NCI-H1436 treated with DMSO at 0.1 percent for 48 hours (cell line): ENCODE measurements at places on chromosomes 12 and 14.

DNA sequence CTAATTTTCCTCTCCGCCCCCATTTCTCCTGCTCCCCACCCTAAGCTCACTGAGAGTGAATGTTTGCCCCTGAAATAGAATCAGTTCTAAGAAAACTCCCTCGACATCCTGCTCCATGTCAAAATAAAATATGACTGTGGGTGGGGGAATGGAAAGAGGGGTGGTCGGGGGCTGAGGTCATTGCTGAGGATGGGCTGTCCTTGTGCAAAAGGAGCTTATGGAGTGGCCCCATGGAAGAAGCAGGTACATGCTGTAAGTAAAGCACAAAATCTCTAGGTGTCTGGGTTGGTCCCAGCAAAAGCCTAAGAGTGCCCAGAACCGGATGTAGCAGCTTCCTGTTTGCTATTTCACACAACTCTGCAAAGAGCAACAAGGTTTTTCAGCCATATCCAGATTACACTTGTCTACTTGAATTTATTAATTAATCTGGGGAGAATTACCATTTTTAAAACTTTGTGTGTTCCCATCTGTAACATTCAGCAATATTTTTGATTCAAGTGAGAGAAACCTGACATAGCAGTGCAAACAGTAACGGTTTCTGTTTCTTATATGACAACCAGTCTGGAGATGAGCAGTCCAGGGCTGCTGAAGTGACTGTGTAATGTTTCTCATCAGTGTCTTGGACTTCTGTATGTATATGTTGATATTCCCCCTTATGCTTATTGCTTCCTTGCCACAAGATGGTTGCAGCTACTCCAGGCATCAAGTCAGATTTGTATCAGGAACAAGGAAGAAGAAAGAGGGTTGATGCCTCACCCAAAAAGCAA is 40.4 kb upstream of the GZMB start:
- DNase-seq = no peak

- DNase-seq = no peak
These were observed 93.0 kb downstream of the ACTN1 start for GRCh38 chr14:68886109-68886434.

GRCh38 chr12:47954467-47955045 is 8.8 kb upstream of the TMEM106C start:
- DNase-seq = no peak

DNA sequence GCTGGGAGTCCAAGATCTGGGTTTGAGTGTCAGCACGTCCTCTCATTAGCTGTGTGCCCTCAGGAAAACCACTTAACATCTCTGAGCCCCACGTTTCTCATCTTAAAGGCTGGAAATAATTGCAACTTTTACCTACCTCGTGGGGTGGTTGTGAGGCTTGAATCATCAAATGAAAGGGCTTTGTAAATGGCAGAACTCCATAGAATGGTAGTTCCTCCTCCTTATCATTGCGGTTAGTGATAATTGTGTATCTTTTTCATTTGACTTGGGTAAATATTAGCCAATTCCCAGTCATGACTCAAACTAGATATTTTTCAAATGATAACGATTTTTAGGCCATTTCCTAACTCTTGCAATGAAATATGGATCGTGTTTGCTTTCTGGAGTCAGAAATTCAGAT is 205.5 kb downstream of the CHST11 start:
- no peak for DNase-seq

GRCh38 chr12:13095266-13095995 is 8.0 kb downstream of the GSG1 start:
- no peak for DNase-seq

DNA sequence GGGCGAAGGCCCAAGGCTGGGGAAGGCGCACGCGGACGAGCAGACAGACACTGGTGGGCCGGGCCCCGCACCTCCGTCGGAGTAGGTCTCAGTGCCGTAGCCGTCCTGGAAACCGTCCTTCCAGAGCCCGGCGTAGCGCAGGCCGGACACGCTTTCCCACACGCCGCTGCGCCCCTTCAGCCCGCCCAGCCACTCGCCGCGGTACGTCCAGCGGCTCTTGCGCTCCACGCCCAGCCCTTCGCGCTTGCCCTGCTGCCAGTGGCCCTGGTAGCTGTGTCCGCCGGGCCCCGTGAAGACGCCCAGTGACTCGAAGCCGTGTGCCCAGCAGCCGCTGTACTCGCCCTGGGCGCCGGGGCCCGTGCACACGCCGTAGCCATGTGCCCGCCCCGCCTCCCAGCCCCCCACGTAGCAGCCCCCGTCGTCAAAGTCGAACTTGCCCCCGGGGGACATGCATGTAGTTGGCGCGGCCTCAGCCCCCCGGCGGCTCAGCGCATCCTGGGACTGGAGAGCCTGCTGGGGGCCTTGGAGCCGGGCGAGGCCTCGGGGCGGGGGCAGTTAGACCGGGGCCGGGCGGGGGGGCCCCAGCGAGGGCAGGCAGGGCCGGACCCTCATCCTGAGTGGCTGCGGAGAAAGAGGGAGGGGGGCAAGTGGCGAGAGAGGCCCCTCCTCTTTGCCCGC is 1.4 kb downstream of the JPH4 start:
- no peak for DNase-seq

DNA sequence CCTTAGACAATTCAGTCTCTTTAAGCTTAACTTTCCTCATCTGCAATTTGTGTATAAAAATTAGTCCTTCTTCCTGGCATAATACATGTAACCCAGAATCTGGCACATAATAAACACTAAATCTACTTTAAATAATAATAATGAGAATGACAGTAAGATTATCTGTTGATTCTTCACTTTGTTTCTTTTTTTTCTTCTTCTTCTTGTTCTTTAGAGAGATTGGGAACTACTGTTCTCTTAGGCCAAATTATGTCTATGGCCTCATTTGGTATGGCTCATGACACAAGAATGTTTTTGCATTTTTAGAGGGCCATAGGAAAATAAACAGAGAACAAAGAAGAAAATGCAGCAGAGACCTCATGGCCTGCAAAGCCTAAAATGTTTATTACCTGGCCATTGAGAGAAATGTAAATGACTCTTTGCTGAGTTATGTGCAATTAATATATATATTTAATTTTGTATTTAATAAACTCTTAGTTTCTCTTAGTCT is 275.8 kb downstream of the SLC6A15 start:
- no peak for DNase-seq

GRCh38 chr12:23536293-23536692 is 413.2 kb downstream of the SOX5 start:
- peak; percentile 93 for DNase-seq

GRCh38 chr12:71029302-71029701 is 108.8 kb upstream of the PTPRR start:
- DNase-seq = no peak

DNA sequence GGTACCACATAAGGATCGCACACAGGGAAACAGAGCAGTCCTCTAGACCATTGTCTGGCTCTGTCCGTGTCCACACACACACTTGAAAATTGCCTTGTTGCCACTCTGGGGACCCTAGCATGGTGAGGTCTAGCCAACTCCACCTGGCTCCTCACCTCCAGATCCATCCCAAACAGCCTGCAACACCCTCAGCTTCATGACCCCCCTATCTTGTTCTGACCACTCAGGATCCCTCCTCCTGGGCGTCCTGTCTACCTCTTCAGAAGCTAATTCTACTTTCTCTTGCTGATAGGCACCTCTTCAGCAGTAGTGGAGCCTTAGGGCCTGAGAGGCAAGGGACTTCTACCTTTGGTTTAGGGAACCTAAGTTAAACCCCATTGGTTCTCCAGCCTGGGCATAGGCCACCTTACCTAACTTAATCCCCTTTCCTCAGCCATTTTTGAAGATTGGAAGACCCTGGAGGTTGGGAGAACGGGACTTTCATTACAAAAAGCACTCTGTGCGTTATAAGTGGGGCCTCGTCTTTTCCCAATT is 697 bp upstream of the HOXC5 start:
- DNase-seq = no peak

- no peak for DNase-seq
These were observed 351.3 kb upstream of the KITLG start for GRCh38 chr12:88931598-88931997.

GRCh38 chr14:76581592-76581991 is 179.7 kb upstream of the VASH1 start:
- no peak for DNase-seq

- no peak for DNase-seq
These were observed 6.3 kb downstream of the TMEM179 start for GRCh38 chr14:104598039-104598909.

- no peak for DNase-seq
These were observed 97.0 kb downstream of the TMEM30B start for GRCh38 chr14:61184112-61184511.

- no peak for DNase-seq
These were observed 101.1 kb downstream of the CRADD start for GRCh38 chr12:93778306-93778705.

DNA sequence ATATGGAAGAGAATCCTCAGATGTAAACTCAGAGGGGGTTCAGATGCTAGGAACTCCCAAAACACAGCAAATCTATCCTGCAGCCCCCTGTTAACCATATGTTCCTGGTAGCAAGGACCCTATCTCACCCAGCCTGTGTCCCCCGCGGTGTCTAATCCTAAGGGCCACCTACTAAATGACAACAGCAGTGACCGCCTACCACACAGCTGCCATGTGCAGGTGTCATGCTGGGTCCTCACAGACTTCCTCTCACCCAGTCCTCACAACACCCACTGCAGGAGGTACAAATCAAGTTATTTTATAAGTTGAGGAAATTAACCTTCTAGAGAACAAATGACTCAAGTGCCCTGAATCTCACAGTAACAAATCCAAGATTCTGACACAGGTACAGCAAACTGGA is 73.9 kb downstream of the ITPK1 start:
- DNase-seq = no peak

DNA sequence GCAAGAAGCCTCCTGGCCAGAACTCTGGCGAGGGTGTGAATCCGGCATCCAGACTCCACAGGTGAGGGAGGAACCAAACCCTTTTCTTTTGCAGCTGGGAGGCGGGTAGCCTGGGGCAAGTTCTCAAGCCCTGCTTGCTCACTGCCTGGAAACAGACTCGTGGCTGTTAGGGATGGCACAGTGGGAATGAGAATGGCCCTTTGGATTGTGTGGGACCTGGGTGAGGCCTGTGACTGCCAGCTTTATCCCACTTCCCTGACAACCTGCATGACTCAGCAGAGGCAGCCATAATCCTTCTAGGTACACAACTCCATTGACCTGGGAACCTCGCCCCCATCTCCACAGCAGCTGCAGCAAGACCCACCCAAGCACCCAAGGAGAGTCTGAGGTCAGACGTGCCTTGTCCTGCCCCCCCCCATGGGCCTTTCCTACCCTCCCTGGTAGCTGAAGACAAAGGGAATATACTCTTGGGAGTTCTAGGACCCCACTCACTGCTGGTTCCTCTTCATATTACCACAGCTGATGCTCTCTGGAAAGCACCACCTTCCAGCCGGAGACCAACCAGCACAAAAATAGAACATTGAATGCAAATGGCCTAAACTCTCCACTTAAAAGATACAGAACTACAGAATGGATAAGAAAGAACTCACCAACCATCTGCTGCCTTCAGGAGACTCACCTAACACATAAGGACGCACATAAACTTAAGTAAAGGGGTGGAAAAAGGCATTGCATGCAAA is 5.1 kb upstream of the GPR33 start:
- no peak for DNase-seq

GRCh38 chr14:49512147-49512551 is 74.0 kb downstream of the RPS29 start:
- DNase-seq = no peak

DNA sequence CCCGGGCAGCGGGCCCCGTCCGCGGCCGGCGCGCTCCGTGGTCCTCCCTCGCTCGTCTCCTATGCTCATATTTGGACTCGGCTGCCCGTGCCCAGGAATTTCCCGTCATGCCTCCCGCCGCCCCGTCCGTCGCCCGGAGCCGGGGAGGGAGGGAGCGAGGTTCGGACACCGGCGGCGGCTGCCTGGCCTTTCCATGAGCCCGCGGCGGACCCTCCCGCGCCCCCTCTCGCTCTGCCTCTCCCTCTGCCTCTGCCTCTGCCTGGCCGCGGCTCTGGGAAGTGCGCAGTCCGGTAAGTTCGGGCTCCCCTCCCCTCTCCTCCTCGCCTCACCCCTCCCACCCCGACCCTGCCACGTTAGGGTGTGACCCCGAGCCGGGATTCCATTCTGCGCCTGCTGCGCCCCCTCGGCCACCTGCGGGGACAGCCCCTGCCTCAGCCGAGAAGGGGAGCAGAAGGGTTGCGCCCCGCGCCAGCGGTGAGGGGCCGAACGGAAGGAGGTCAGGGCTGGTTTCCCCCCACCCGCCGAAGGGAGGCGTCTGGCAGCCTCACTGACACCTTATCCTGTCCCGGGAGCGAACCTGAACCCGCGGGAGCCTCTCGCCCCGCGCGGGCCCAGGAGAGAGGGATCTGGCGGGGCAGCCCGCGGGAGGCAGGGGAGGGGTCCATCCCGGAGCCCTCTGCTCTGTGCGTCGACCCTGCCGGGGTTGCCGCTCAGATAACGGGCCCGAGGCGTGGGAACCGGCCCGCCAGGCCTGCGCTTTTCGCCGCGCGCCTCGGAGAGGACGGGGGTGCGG is at the start of gene MSRB3:
Gene MSRB3, plus strand, starts transcription at position 108 of the 793 bp plus-strand sequence. CDS start 29,897 bp downstream, outside the sequence.
- no peak for DNase-seq

DNA sequence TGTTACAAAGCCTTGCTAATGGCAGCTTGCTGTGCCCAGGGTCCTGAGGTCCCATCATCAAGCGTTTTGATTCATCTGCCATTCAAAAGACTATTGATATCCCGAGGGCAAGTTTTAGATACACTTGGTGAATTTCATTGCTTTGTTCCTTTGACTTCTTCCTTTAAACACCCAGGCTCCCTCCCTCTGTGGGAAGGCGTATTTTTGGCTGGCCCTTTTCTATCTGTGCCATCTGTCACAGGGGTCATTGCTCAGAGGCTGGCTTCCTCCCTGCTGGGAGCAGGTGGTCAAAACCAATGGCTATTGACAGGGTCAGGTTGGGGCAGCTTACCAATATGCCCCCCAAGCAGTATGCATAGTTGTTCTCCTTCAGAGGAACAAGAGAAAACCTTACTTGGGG is 40.0 kb downstream of the SCN8A start:
- no peak for DNase-seq

DNA sequence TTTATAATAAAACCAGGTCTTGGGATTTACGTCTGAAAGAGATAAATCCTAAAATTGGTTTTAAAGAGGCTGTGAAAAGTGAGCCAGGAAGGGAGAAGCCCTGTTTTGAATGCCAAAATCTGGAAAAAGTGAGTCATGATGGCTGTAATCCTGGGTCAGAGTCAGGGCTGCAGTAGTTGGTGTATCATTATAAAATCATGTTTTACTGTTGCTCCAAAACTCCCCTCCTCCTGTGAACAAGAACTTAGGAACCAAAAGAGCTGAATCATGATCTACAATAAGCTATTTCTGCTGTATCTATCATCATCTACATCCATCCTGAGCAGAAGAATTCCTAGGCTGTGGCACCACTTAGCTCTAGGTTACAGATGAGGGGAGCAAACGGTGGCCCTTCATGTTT is 79.3 kb downstream of the LMO3 start:
- DNase-seq = no peak
